ENCODE measurements at places on chromosomes 2 and 18.

DNA sequence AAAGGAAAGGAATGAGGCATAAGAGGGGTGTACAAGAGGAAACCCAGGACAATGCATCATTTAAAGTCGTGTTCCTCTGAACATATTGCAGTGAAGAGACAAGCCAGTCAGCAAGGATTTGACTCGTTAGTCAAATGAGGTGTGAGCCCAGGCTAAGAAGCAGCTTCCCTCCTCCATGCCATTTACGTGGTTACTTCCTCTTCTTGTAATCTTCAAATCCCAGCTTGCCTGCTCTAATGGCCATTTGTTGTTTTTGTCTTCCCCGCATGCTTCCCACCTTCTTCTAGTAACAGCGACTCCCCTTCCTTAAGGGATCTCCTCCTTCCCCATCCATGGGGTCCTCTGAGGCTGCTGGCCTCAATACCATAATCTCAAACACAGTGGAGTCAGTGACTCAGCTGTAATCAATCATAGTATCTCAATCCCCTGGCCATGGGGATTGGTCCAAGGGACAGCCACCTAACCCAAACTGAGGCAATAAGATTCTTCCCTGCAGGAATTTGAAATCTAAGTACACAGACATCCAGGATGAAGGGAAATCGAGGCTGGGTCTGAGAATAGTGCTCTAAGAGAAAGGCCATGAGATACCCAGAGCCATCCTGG is 37.6 kb downstream of the SLC14A1 start:
- DNase-seq: no peak

GRCh38 chr2:129062146-129062912 is 743.7 kb upstream of the HS6ST1 start:
- DNase-seq: no peak

GRCh38 chr2:143504397-143504796 is 375.2 kb downstream of the ARHGAP15 start:
- DNase-seq: no peak

DNA sequence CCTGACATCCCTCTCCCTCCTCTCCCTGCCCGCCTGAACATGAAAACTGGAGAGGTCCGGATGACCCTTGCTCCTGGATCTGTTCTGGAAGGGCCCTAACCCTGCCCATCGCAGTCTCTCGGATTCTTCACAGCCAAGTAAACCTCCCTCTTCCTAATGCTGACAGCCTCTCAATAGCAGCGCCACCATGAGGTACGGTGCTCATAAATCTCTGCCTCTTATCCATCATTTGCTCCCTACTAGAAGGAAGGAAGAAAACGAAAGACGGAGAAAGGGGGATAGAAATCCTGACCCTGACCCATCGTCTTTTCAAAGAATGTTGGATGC is 257.9 kb downstream of the BCL11A start:
- no peak for DNase-seq

DNA sequence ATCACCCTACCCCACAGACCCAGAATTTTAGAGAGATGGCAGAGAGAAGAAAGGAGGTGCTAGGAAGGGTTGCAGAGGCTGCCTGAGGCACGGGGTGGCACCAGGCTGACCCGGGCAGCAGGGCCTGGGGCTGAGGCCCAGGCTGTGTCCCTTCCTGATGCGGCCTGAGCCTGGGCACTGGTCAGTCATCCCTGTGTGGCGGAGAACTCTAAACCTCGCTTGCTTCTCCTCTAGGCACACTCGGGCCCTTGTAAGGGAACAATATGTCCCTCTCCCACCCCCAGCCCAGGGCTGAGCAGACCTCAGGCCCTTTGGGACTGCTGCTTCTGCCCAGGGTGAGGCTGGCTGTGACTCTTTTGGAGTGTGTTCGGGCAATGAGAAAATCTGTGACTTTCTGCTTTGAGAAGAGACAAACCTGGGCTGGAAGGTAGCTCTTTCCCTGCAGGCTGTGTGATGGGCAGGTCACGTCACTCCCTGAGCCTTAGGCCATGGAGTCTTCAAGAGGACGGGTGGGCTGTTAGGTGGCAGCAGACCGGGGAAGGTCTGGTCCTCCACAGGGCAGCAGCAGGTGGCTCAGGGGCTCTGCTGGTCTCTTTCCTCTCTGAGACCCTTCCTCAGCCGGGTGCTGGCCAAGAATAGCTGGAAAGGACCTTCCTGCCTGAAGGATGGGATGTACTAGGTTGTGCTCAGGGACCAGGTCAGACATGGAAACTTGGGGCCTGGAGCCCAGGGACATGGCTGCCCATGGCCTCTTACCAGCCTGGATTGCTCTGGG is 96.8 kb downstream of the GLI2 start:
- DNase-seq: no peak

GRCh38 chr2:222703886-222704285 is 32.4 kb downstream of the MOGAT1 start:
- DNase-seq: no peak

- DNase-seq: no peak
These were observed 41.6 kb downstream of the SLC25A12 start for GRCh38 chr2:171852366-171852888.

DNA sequence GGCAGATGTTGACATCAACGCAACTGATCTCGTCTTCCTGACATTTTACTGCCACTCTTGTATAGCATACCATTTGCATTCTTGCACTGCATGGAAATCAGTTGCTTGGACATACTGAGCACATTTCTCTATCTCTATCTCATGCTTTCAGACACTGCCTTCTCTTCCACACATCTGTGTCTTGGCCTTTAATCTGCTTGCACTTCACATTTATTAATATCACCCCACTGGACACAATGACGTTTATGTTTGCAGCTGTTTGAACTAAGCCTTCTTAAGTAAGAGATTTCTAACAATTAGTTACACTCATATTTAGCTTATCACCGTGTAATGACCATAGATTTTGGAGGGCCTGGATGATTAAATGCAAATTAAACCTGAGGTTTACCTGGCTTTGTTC is 229.8 kb upstream of the CDH19 start:
- DNase-seq: no peak

Data from NCI-H524 (cell line).